CD4-positive, alpha-beta T cell (primary cell): ENCODE measurements at places on chromosomes 7 and 10.

GRCh38 chr10:58041901-58042300 is 225.8 kb downstream of the IPMK start:
- DNase-seq, result no peak

GRCh38 chr7:29282819-29283414 is 88.3 kb downstream of the CHN2 start:
- DNase-seq, result no peak

- DNase-seq, result no peak
Measured at GRCh38 chr10:50550291-50550839, 73.4 kb downstream of the SGMS1 start.

DNA sequence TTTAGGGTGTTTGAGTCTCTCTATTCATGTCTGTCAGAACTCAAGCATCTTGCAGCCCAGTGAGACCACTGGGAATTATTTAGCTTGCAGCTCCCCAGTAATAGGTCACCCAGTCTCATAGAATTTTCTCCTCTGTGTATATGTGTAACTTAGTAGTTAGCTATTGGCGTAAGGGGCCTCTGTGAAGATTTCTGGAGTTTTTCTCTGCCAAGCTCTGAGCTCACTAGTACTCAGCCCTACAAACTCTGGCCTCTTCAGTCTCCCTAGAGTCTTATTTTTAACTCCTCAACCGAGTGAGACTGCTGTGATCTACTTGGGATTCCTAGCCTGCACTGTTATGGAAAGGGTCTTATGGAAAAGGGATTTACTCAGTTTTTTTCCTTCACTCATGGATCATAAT is 90.2 kb downstream of the PPP1R9A start:
- DNase-seq, result no peak

DNA sequence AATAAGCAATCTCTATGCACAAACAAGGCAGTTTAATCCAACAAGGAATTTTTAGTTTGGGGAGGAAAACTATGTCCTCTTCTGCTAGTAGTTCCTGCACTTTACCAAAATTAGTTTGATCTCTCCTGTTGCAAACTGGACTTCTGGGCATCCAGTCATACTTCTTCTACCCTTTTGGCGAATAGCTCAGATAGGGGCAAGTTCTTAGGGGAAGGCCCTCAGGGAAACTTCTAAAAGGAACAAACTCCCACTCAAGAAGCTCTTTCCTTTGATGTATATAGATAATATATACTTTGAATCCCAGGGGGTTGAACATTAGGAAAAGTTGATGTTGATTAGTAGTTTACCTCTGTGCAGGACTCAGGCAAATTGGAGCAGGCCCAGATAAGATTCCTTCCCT is 21.5 kb upstream of the PPP1R17 start:
- DNase-seq, result no peak

DNA sequence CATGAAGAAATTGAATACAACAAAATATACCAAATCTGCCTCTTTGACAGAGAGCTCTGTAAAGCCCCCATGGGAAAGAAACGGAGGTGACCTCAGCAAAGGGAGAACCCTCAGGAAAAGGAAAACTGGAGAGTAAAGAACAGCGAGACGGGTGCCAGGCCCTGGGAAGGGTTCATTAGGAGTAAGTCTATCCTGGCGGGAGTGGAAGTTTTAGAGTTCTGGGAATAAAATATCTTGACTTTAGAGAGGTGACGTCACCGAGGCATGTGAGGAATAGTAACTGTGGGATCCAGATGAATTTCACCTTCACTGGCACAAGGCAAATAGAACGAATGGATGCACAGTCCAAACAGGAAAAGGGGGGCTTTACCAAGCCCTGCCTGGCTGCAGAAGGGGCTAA is 362.8 kb upstream of the IGFBP3 start:
- DNase-seq, result no peak

GRCh38 chr7:103902917-103903316 is 86.5 kb downstream of the RELN start:
- no peak for DNase-seq

GRCh38 chr10:71831646-71832552 is 19.2 kb downstream of the PSAP start:
- DNase-seq, result no peak

DNA sequence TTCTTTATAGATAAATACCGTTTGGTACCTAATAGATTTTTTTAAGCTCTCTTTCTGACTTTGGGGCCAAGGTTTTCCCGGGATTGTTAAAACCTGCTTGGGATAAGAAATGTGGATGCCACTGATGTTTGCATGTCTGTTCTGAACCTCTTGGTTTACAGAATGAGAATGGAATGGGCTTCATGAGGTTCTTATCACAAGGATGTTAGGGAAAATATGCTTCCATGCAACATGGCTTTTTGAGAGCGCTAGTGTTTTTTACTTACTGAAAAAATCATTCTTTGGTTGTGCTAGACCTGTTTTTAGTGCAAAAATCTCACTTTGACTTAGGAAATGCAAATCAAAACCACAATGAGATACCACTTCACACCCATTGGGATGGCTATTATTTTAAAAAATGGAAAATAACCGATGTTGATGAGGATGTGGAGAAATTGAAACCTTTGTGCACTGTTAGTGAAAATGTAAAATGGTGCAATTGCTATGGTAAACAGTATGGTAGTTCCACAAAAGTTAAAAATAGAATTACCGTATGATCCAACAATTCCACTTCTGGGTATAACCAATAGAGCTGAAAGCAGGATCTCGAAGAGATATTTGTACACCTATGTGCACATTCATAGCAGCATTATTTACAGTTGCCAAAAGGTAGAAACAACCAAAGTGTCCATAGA is 38.9 kb downstream of the TSPAN14 start:
- no peak for DNase-seq

- no peak for DNase-seq
Measured at GRCh38 chr10:14358886-14359573, 28.3 kb upstream of the FRMD4A start.

DNA sequence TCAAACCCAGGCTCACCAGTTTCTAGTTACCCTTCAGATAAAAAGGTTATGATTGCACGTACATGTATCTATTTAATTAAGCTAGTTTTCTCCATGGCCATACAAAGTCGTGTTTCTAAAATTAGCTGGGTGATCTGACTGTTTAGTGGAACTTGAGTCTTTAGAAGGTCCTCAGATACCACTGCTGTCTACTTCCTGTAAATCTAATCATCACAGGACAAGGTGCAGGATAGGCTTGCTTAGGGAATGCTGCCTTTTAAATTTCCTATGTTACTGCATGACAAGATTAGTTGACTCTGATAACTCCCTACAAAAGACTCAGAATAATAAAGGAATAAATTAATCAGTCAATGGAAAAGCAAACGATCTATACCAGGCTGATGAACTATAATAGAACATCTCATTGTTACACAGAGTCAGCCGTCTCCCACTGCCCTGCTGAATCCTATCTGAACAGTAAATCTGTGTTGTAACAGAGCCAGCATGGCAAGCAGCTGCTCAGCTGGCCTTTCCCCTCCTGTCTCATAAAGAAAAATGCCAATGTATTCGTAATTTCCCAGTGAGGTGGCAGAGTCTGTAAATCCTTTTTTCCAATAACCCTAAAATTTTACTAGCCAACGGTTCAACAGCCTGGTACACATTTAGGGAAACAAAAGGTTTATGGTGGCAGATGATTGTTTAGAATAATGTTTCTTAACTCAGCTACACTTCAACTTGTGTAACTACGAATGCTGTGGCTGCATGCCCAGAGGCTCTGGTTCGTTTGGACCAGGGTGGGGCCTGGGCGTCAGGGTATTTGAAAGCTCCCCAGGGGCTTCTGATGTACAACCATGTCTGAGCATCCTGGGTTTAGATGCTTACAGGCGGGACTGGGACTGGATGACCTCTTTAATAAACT is 318.0 kb downstream of the PAXIP1 start:
- no peak for DNase-seq
